ENCODE measurements at places on chromosomes 4 and X.
A peak's percentile ranks its signal among the peaks of the same experiment; 100 is the strongest.

DNA sequence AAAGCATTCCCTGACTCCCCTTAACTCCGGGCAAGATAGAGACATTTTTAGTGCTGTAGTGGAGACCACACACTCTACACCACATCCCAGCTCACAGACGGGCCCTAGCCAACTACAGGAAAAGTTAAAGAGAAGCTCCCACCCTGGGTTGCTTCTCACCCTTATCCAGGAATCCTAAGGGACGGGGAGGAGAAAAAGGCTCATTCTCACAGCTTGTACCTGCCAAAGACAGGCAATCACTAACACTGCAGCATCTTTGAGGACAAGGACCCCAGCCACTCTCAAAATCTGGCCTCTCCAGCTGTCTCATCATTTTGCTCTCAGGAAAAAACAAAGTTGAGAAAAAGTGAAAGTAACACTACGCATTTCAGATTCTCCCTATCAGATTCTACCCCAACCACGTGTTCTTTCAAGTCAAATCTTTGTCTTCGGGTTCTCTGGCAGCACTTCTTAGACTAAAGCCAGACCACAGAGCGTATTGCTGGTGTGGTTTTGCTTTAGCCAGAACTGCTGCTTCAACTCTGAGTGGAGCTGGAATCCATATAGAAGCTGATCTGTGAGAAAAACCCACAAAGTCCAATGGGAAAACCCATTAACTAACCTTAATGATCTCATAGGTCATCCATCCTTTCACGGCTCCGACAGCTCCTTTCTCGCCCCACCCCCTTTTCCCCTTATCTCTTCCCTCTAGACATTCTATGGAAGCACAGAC lies 605.9 kb upstream of the DIPK2B start:
- peak; percentile 71 for DNase-seq

DNA sequence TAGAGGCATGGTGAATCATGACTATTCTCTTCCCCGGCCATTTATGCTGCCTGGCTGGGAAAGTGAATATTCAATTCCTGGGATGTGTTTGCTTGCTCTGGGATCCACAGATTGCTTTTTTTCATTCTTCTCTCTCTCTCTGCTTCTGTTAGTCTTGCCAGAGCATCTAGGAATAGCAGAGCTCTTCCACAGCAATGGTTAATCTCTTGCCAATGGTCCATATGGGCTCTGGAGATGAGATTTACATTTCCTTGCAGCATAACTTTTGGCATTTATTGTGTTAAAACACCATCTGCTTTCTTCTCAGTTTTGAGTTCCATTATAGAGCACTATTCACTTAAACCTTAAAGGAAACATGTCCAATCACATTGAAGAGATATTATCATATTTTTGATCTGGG lies 59.2 kb upstream of the GUCY1A1 start:
- no peak for DNase-seq

- DNase-seq, result peak; percentile 65
These were observed 123.9 kb downstream of the MID1 start for GRCh38 chrX:10496345-10496965.

GRCh38 chr4:1334579-1334895 lies 12.5 kb upstream of the UVSSA start:
- DNase-seq, result no peak

- no peak for DNase-seq
These were observed 655 bp downstream of the HELT start for GRCh38 chr4:185018834-185019455.

DNA sequence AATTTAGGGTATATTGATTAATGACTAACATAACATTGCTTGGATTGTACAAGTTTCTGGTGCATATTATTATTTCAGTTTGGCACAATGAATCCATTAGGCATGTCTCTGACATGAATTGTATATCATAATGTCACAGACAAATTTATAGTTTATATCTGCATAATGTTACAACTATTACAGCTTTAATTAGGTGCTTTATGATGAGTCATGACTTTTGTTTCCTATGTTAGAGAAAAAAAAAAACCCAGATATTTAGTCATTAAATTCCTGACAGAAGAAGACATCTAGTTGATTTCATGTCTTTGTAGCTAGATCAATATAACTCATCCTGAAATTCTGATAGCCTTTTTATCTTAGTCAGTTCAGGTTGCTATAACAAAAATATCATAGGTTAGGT lies 385.7 kb upstream of the EPHA5 start:
- no peak for DNase-seq

GRCh38 chr4:38837334-38837733 lies 19.3 kb downstream of the TLR6 start:
- DNase-seq, result no peak

DNA sequence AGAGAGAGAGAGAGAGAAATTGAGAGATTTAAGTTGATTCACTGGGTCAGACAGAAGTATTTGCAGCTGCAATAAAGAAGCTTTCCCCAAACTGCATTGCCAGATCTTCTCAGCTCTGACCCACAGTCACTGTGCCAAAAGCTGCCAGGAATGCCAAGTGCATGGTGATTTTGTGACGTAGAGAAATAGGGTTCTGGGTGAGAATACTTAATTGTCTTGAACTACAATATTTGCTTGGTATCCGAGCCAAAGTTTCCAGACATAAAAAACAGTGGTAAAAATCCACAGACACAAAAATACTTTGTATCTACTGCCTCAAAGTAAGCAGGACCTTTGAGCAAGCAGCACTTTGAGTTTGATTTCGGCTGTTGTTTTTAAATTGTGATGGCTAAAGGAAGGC lies 331.1 kb downstream of the GRID2 start:
- no peak for DNase-seq

- DNase-seq, result no peak
These were observed 696 bp upstream of the FLNA start for GRCh38 chrX:154375156-154375504.

- no peak for DNase-seq
These were observed 63.0 kb upstream of the AGA start for GRCh38 chr4:177505171-177505615.

- peak; percentile 78 for DNase-seq
These were observed 165.6 kb upstream of the S100G start for GRCh38 chrX:16484338-16484737.

GRCh38 chr4:183700407-183700806 lies 41.3 kb downstream of the TRAPPC11 start:
- DNase-seq, result no peak

- no peak for DNase-seq
These were observed 465.8 kb downstream of the NAF1 start for GRCh38 chr4:162700815-162701361.

- no peak for DNase-seq
These were observed 49.6 kb upstream of the BMP2K start for GRCh38 chr4:78726546-78726945.

- DNase-seq, result no peak
These were observed 100.2 kb upstream of the OTUD4 start for GRCh38 chr4:145280541-145280940.

GRCh38 chr4:148376151-148376550 lies 66.1 kb downstream of the NR3C2 start:
- DNase-seq, result no peak

GRCh38 chr4:8248091-8248490 lies 21.5 kb upstream of the HTRA3 start:
- no peak for DNase-seq

DNA sequence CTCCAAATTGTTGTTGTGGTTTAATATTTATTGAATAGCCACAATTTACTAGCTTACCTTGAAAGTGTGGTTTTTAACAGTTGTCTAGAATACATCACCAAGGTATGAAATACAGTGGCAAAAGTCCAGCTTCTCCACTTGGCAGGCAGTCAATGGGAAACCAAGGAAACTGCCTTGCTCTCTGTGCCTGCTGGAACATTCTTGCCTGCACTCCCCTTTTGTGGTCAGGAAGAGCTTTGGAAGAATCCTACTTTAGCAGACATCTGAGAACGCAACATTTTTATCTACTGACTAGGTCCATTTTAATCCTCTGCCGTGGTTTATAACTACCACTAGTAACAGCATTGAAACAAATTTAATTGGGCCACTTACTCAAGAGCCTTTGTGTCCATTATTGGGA lies 64.5 kb downstream of the TENM3 start:
- DNase-seq, result peak; percentile 98

GRCh38 chr4:7704625-7705024 lies 235.0 kb downstream of the AFAP1 start:
- no peak for DNase-seq

- DNase-seq, result no peak
These were observed 6.4 kb downstream of the SLBP start for GRCh38 chr4:1705732-1706131.

DNA sequence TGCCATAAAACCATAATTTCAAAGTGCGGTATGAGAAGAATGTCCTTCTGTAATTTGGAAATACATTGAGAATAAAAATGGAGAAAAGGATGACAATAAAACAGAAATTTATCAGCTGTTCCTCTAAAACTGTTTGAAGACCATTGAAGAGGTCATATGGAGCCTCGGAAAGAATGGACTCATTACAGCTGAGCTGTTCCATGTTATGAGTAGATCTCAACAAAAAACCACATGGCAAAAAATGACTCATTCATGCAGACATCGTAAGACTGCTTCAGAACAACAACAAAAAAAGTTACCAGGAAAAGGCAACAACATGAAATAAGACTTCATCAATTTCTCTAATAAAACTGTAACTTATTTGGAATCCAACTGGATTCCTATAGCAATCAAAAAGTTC lies 39.7 kb downstream of the AKAP4 start:
- DNase-seq, result no peak

DNA sequence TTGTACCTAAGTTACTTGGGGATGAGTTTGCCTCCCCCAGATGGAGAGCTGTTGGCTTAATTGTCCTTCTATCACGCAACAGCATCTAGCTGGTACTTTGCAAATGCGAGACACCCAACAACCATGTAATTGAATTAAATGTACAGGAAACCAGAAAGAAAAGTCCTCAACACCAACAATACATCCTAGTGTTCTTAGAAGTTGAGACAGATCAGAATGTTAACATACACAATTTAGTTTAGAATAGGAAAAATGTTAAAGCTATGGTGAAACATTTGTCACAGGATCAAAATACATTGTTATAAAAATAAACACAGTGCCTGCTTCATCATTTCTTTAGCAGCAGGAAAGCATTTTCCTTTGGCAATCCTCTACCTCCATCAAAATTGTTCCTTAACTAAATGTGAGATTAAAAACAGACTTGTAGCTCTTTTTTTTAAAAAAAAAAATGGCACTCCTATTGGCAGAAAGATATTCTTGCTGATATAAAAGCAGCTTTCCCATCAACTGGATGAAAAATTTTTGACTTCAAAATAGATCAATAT lies 163.1 kb upstream of the MID1 start:
- no peak for DNase-seq

GRCh38 chr4:39950861-39951481 lies 26.7 kb downstream of the PDS5A start:
- DNase-seq, result no peak

GRCh38 chr4:84498935-84499623 lies at the start of gene NKX6-1:
Gene NKX6-1 (minus strand): TSS chr4:84499292. CDS start chr4:84498228, 1,064 bp downstream.
- no peak for DNase-seq

DNA sequence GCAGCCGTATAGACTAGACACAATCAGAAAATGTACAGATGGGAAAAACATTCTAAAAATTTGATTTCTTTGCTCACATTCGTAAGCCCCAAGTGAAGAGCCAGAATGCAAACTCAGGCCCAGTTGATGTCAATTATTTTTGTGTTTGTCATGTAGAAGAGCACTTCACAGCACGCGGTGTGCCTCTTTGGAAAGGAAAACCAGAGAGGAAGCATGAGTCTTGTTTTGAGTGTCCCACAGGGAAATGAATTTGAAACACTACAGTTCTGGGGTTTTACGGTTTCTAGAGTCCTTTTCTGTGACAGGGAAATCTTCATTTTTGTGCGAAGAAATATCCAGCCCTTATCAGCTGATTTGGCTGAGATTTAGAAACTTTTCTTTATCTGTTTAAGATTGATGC lies 554.6 kb upstream of the BOD1L1 start:
- DNase-seq, result no peak

DNA sequence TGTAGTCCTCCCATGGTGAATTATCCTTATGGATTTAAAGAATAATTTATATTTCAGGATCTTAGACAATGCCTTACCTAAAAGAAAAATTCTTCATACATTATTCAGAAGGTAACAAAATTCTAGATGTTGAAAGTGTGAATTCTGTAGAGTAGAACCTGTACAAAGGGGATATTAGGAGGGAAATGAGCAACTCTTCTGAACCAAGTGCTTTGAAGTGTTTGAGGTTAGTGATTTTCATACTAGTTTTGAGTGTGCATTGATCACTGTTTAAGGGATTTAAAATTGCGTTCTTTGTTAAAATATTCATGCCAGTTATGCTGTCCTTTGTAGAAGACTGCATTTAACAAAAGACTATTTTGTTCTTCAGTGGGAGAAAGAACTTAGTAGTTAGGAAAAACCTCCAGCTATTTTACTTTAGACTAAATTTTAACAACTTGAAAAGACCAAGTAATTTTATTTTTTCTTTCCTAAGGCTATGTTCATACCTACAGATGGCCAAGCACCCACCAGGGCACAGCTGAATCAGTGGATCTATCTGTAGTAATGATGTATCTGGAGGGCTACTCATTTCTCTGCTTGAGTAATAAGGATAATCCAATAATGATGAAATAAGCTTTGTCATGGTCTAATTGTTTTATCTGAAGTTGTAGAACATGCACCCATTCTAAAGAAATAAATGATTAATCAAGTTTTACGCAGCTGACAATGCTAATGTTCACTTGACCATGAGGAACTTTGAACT lies 134.3 kb upstream of the RPS6KA6 start:
- no peak for DNase-seq

DNA sequence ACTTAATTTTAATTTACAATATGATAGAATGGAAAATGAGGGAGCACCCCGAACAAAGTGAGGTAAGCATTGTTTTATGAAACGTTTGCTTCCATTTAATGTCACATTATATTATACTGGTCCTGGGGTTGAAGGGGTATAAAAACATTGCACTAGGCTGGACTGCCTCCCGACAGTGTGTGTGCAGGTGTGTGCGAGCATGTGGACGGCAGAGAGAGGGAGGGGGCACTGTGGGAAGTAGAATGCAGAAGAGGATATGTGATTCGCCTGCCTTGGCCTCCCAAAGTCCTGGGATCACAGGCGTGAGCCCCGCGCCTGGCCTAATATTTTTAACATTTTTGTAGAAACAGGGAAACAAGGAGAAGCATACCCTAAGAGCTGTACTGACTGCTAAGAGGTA lies 36.0 kb downstream of the IRF2 start:
- DNase-seq, result no peak

DNA sequence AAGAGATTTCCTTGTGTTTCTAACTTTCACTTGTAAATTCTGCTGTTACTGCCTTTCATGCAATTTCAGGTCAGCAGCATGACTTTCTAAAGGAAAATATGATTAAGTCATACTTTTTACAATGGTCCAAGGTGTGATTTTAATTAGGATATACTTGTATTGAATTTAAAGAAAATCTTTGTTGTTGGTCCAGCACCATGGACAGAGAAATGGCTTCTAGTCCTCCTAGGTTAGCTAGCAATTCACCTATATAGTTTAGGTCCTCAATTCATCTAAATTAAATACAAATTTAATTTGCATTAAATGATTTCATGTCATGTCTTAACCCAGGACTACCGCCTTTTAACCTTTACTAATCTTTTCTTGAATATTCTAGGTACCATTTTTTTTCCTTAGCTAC lies 304.9 kb upstream of the RPS6KA3 start:
- no peak for DNase-seq

All from AG04449 (cell line).